Stimulated activated CD4-positive, alpha-beta T cell treated with anti-CD3 and anti-CD28 coated beads, TNF-alpha, amount 100 ng/mL, for 1 hour (primary cell): ENCODE measurements at places on chromosomes 3 and 15.

DNA sequence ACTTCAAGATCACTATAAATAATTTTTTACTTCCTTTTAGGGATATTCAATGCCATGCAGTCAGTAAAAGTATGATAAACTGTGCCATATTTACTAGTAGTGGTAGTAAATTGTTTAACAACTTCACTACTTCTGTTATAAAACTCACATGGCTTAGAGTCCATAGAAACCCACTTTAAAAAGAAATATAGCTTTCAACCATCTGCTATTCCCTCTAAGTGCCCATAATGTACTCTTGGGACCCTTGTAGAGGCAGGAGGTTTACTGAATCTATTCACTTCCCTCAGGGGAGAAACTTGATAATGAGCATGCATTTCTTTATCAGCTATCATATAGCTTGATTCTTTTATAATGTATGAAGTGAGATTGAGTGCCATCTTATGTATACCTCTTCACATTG is 1448.4 kb upstream of the ALCAM start:
- DNase-seq, result no peak

GRCh38 chr15:99895956-99896311 is 162.7 kb upstream of the LYSMD4 start:
- DNase-seq, result no peak

DNA sequence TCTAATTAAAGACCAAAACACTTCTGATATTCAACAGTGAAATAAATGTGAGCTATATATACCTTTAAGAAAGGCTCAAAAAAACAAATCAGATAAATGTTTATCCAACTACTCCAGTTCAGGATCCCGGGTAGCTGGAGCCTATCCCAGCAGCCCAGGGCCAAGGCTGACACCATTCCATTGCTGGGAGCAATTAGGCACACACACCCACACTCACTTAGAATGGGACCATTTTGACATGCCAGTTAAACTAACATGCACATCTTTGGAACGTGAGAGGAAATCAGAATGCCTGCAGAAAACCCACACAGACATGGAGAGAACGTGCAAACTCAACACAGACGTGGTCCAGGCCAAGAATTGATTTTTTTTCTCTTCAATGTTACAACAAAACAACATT is 30.0 kb upstream of the PLSCR4 start:
- DNase-seq, result no peak

DNA sequence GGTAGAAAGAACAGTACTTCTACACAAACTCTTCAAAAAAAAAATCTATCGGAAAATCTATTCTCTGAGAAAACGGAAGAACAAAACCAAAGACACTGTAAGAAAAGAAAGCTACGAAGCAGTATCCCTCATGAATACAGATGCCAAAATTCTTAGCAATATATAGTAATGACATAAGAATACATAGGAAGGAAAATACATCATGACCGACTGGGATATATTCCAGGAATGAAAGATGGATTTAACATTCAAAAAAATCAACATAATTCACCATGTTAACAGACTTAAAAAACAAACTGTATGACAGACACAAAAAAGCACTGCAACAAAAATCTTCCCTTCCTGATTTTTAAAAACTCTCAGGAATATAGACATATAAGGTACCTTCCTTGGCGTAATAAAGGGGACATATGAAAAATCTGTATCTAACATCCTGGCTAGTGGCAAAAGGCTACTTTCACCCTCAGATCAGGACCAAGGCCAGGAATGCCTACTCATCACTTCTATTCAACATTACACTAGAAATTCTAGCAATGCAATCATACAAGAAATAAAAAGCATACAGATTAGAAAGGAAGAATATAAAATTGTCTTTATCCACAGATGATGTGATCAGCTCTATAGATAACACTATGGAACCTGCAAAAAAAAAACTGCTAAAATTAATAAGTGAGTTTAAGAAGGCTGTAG is 77.6 kb upstream of the XXYLT1 start:
- no peak for DNase-seq

GRCh38 chr3:54087581-54088410 is 34.6 kb upstream of the CACNA2D3 start:
- DNase-seq, result no peak

DNA sequence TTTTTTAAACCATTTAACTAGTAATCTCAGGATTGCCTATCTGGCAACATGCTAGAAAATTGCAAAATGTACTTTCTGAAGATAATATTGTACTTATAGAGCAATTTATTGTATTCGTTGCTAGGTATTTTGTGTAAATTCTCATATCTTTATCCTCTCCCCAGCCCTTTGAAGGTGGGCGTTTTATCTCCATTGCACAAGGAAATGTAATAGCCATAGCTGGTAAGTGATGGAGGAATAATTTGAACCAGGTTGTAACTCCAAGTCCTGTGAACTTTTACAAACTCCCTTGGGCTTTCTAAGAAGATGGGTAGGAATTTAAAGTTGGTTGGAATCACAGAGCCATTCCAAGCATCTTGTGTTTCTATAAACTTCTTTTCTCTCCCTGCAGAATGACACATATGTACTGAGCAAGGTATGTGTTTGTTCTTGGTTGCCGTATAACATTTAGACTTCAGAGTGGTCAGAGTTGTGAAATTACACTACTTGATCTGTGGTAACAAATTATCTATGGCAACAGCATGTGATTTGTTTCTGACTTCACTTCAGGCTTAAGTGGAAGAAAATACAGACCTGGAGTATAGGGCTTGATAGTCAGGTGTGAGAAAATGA is 170.9 kb downstream of the AKAP13 start:
- no peak for DNase-seq

- DNase-seq, result no peak
Observed at GRCh38 chr15:74442604-74443003, 8.8 kb upstream of the SEMA7A start.

DNA sequence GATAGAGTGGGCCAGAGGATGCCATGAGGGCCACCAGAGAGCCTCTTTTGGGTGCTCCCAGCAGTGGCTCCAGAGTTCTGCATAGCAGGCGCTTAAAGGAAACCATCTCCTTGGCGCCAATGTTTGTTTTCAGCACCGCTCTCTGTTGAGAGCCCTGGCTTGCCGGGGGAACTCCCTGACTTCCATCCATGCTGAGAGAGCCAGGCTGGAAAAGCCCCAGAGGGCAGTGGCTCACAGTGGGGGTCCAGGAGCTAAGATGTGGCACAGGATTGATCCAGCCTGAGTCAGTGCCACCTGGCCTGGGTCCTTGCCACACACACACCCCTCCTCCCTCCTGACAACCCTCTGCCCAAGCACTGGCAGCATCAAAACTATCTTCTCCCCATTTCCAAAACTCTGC is 50.4 kb upstream of the HACD2 start:
- no peak for DNase-seq

GRCh38 chr15:39565851-39566250 is 15.0 kb upstream of the THBS1 start:
- DNase-seq, result no peak

DNA sequence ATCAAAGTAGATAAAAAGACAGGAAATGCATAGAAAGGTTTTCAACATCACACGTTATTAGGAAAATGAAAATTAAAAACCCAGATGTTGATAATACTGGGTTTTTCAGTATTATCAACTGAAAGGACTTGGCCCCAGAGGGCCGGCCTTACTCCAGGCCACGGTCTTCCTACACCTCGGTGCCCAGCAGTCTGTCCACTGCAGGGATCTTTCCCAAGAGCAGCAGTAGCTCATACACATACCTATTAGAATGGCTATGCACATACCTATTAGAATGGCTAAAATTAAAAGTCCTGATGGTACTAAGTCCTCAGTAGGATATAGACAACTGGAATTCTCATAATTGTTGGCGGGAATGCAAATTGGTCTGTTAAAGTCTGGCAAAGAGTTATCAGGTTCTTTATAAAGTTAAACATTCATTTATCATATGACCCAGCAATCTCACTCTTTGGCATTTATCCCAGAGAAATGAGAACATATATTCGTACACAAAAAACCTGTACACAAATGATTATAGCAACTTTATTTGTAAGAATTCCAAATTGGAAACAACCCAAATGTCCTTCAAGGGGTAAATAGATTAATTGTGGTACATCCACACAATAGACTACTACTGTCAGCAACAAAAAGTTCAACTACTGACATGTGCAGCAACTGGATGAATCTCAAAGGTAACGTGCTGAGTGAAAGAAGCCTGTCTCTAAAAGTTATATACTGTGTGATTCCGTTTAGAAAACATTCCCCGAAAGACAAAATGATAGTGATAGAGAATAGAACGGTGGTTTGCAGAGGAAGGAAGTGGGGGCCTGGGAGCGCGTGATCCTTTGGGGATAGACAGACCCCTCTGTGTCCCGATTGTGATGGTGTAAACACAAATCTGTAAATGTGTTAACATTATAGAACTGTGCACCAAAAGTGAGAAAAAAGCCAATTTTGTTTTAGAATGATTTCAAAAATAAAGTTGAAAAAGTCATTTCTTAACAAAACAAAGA is 62.3 kb downstream of the MCTP2 start:
- no peak for DNase-seq

DNA sequence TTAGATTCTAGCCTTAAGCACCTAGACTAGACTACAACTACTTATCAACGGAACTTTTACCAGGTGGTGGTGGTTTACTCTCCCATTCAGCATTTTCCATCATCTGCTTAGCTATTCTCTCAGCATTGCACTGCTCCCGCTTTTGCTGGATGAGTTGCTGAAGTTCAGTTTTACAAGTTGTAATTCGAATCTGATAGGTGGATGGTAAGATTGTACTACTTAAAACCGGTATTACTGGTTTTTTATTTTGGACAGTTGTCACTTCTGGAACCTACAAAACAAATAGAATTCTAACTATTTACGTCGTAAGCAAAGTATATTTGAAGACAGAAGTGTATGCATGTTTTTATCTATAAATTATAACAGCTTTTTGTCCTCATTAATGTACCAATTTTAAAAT is 41.1 kb downstream of the PIK3R4 start:
- no peak for DNase-seq

DNA sequence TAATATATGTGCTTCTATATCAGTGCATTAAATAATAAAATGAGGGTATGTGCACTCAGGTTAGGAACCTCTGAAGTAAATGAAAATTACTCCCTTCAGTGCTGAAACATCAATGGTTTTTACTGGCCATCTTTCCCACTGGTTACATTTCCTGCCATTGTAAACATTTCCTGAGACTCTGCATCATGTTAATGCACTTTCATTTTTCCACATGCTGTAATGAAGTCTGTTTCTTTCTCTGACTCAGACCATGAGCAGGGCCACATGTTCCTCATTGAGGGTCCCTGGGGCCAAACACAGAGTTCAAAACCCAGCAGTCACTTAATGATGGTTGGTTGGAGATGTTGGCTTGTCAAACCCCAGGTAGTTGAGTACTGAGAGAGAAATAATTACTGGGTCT is 15.3 kb downstream of the FAM3D start:
- DNase-seq, result no peak

GRCh38 chr15:60840306-60840702 is 361.4 kb upstream of the ICE2 start:
- DNase-seq, result no peak

GRCh38 chr3:167116120-167116922 is 263.8 kb downstream of the ZBBX start:
- DNase-seq, result no peak

- DNase-seq, result no peak
Observed at GRCh38 chr3:190424108-190424477, 25.6 kb downstream of the TMEM207 start.

GRCh38 chr3:44478606-44479094 is 1.2 kb upstream of the ZNF445 start:
- no peak for DNase-seq

GRCh38 chr3:141377377-141377776 is 9.1 kb downstream of the ZBTB38 start:
- no peak for DNase-seq

DNA sequence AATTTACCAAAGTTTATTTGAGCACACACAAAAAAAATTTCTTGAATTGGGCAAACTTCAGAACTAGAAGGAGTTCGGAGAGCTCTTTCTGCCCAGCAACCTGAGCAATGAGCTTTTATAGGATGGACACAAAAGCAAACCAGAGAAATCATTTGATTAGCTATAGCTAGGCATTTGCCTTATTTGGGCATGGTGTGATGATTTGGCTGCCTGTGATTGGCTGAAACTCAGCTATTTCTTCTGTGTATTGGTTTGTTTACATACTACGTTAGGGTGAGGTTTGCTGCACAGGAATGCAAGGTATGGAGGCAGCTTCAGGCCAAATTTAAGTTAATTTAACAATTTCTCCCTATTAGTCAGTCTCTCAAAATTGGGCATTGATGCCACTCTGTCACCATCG is 65.1 kb downstream of the NEK11 start:
- no peak for DNase-seq

- no peak for DNase-seq
Observed at GRCh38 chr3:66931699-66932098, 66.4 kb upstream of the KBTBD8 start.
